ENCODE measurements at places on chromosomes 12 and 14. TPM values are rescaled to one million over a fixed set of nuclear protein-coding genes. Genes with fewer than 3 reads are reported as not detected.

KRT75 gene
- polyA plus RNA-seq: not detected

- no peak overlapping the region for H3K27ac ChIP-seq
- DNase-seq: no peak
Observed at GRCh38 chr12:92357584-92358261, 212.1 kb upstream of the BTG1 start.

GRCh38 chr12:131052929-131053328 lies 99.2 kb downstream of the ADGRD1 start:
- DNase-seq: no peak
- H3K27me3 ChIP-seq: no peaks in the 10 kb centered on the region
- H3K4me1 ChIP-seq: no peaks in the 10 kb centered on the region
- no peak overlapping the region for H3K4me3 ChIP-seq
- no peak overlapping the region for H3K27ac ChIP-seq
- H3K36me3 ChIP-seq: no peaks in the 10 kb centered on the region

GRCh38 chr14:69285661-69286255 lies 25.8 kb downstream of the GALNT16 start:
- DNase-seq: no peak
- H3K27ac ChIP-seq: no peak overlapping the region
- H3K27me3 ChIP-seq: no peaks in the 10 kb centered on the region
- peaks cover 5% of the 10 kb centered on the region for H3K4me1 ChIP-seq
- H3K36me3 ChIP-seq: no peaks in the 10 kb centered on the region

DNA sequence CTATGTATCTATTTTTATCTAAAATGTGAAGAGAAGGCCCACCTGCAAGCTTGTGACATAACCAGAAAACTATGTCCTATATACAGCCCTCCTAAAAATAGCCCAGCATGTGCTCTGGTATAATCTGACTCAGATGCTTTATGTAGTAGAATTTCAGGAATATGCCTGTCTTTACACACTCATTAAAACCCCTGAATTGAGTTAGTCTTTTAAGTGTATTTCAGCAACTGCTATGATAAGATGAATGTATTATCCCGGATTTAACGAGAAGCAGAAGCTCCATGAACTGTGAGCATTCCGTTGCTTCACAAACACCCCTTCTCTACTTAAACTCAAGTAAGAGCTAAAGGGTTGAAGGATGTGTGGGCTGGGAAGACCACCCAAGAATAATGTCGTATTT lies 89.9 kb upstream of the PRICKLE1 start:
- no peaks in the 10 kb centered on the region for H3K27me3 ChIP-seq
- H3K27ac ChIP-seq: no peak overlapping the region
- no peak overlapping the region for H3K4me3 ChIP-seq
- no peak for DNase-seq
- H3K36me3 ChIP-seq: no peaks in the 10 kb centered on the region
